Activated T-helper 9 cell treated with anti-CD3 and anti-CD28 coated beads, Interleukin-2, amount 50 U/mL, for 16 hours (primary cell): ENCODE measurements at places on chromosomes 7 and 10.

DNA sequence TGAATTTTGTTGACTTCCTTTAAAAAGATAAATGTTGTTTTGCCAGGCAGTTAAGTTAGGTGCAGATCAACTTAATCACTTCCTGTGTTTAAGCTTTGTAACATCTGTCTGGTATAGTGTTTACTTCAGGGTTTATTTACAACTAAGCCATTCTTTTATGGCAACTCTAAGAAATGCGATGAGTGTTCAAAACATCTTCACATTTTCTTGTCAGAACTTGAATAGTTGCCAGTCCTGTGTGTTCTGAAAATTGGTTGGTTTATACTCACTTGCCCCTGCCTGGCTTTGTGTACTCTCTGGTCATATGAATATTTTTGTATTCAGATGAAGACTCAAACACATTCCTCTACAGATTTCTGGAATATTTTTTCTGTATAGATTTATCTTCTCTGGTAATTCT lies 327.2 kb downstream of the MDFIC start:
- DNase-seq: no peak

DNA sequence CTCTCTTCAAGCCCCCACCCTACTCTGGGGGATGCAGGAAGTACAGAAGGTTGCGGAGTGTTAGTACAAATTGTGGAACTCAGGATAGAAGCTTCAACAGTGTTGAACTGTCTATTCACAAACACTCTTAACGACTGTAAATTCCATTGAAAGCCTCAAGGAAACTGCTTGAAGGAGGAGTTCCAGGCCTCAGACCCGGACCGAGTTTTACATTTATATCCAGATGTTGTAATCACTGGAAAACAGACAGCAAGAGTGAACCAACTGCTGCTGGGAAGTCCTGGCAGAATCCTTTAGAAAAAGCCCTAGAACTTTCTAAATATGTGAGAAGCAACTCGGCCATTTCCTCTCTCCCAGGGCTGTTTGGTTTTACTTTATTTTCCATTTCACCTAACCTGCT lies 84.1 kb upstream of the LRRC18 start:
- DNase-seq: no peak

GRCh38 chr7:135167365-135167917 lies 3.1 kb downstream of the CYREN start:
- no peak for DNase-seq

DNA sequence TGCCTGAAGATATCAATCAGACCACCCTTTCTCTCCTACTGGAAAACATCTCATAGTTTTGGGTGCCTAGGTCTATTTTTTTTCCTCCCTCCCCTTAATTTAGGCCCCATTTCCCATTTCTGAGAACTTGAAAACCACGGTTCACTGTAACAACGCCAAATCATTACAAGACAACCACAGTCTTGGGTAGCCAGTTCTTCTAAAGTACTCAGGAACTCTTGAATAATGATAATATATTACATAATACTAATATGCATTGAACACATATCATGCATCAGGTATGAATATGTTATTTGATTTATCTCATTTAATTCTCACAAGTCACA lies 185.1 kb upstream of the ADO start:
- no peak for DNase-seq

GRCh38 chr10:14665304-14665703 lies 109.4 kb downstream of the FAM107B start:
- no peak for DNase-seq

DNA sequence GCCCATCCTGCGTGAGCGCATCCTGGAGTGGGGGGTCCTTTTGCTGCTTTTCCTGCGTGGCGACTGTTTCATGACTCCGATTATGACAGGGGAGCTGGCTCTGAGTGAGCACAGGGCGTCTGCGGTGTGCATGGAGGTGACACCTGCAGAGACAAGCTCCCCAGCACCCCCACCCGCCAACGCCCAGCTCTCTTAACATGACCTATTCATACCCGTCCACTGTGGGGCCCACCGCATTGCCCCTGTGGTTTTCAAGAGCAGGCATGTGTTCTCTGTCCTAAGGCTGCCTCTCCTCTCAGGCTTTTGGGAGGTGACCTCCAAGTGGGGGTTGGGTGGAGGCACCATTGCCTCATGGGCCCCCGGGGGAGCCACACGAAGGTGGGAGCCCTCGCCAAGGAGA lies 500.7 kb downstream of the TCERG1L start:
- no peak for DNase-seq
